ENCODE measurements at places on chromosomes 5 and 9.

GRCh38 chr5:156042726-156043125 lies 284.2 kb upstream of the SGCD start:
- DNase-seq = no peak

DNA sequence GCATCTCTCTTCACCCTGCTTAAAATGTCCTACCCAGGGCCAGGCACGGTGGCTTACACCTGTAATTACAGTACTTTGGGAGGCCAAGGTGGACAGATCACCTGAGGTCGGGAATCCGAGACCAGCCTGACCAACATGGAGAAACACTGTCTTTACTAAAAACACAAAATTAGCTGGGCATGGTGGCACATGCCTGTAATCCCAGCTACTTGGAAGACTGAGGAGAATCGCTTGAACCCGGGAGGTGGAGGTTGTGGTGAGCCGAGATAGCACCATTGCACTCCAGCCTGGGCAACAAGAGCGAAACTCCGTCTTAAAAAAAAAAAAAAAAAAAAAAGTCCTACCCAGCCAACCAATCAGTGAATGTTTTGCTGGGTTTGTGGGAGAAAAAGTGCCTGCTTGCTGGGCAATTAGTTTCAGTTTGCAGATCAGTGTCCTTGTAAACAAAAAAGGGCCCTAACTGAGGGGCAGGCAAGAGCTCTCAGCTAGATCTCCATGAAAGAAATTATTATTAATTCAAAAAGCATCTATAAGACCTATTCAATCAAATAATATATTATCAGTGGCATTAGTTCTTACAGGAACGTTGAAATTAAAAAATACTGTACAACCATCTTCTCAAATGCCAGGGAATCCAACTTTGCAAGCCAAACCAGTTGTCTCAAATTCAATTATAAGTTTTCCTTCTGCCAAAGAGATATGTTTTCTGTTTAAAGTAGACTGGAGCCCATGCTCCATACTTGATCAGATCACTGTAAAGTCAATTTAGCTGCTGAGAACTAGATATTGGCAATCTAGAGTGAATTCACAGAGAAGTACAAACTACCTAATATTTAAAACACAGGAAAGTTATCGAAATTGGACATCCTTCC lies 3.9 kb downstream of the MEGF9 start:
- no peak for DNase-seq

- no peak for DNase-seq
These were observed 38.9 kb upstream of the TLX3 start for GRCh38 chr5:171270136-171270535.

DNA sequence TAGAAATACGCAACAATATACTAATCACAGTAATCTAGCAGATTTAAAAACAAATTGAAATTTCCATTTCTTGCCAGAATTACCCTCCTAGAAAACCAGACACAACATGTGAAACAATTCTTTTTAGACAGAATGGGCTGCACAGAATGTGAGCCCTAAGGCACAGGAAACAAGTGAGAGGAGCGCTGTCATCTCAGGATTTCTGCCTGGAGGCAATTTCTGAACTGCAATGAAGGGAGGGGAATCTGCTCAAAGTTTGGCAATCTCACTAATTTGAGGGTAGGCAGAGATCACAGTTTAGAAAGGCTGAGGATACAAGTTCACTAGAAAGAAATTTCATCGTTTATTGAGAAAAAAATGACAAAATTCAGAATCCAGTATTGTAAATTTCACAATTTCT lies 70.3 kb downstream of the INIP start:
- DNase-seq = no peak

DNA sequence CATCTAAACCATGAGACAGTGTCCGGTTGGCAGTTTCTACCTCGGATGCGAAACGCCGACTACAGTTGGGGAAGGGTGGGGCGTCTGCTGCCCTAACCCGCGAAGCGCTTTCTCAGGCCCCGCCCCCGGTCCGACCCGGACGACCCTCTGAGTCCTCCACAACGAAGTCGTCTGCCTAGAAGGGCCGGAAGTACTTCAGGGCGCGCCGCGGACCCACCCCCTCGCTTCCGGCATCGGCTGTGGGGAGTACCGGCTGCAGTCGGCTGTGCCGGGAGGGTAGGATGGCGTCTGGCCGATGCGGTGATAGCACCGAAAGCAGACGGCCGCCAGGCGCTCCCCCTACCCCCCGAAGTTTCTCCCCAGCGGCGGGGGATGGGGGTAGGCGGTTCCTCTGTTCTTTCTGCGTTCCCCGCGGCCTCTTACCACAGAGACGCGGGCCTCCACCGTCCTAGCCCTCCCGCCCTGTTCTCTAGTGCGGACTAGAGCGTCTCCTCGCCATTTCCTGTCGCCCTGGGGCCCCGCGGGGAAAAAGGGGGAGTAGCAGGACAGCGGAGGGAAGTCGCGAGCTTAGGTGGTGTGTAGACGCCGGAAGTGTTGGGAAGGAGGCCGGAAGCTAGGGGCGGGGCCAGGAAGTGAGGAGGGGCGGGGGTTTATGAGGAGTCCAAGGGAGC lies at the start of gene TRIM41:
TSS of gene TRIM41 (plus strand) at position 224 of the 671 bp plus-strand sequence. CDS start 719 bp downstream, outside the sequence.
- peak; percentile 95 for DNase-seq

DNA sequence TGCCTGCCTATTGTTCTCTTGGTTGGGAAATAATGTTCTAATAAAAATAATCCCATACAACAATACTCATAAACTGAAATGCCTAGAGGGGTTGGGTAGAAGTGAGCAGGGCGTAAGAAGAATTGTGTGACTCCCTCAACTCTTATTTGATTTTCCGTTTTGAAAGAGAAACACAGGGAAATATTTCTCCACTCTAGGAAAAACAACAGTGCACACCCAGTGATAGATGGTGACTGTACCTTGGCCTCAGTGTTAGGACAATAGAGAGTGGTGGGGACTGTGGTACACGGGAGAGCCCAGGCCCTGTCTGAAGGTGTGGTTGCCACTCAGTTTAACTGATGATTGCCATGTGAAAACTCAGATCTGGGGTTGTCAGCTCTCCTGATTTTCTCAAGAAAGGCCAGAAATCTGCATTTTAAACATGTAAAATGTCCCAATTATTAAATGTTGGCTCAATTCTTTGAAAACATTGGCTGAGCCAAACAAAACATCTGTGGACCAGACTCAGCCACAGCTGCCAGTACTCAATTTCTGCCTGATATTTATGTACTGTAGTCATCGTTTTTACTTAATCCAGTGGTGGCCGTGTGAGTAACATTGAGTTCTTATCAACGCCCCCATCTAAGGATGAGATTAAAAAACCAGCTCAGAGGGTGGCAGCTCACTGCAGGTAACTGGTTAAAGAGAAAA lies 103.8 kb upstream of the ZNF618 start:
- no peak for DNase-seq

GRCh38 chr5:109318455-109319108 lies 91.2 kb downstream of the PJA2 start:
- DNase-seq = no peak

GRCh38 chr5:134846641-134846960 lies 833 bp downstream of the C5orf24 start:
- no peak for DNase-seq

DNA sequence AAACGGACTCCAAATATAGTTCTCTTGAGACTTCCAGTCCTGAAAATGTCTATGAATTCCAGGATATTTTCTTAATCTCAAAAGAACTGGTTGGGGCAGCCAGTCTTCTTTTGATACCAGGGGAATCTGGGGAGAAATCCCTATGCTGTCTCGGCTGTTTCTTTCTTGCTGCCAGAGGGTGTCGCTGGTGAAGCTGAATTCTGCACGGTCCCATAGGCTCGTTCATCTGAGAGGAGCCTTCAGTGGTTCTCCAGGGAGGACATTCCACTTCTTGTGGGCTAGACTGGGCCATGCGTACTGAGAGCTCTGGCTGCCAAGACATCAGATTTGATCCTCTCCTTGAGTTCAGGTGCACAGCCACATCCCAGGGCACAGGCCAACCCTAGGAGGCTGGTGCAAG lies 155.0 kb upstream of the CLINT1 start:
- DNase-seq = no peak

- no peak for DNase-seq
These were observed 513 bp upstream of the RNF180 start for GRCh38 chr5:64165160-64165499.

- DNase-seq = no peak
These were observed 7.7 kb downstream of the FGFR4 start for GRCh38 chr5:177094224-177095087.

DNA sequence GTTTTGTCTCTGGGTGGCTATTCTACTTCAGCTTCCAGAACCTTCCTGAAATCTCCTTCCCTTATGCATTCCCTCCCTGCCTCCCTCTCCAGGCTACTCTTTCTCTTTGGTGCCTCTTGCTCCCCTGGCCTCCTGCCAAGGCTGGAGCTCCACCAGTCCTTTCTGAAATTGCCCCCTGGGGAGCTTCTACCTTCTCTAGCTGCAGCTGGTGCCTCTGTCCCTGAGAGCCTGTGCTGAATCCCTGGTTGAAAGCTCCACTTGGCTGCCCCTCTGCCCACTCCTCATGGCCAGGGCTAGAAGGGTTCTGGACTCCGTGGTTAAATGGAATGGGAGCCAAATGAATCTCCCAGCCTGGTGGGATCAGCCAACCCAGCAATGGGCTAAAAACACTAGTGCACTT lies 80.1 kb downstream of the COL15A1 start:
- no peak for DNase-seq

GRCh38 chr9:117779760-117780159 lies 75.6 kb downstream of the TLR4 start:
- DNase-seq = no peak

- DNase-seq = no peak
These were observed 1.9 kb downstream of the MOB3B start for GRCh38 chr9:27527702-27528075.

DNA sequence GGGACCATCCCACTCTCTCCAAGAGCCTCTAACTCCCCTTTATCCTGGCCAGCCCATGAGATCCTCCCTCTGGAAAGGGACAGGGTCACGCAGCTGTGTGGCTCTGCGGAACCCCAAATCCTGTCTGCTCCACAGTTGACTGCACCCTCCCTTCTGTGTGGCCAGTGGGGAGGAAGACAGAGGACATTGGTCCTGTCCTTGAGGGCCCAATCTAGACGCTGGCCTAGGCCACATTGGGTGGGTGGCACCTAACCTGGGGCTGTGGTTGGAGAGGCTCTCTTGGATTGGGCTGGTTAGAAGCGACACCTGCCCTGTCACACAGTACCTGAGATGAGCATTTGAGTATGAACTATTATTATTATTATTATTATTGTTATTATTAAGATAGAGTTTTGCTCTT lies 12.6 kb upstream of the NXNL2 start:
- no peak for DNase-seq

- no peak for DNase-seq
These were observed 36.7 kb upstream of the SLC36A2 start for GRCh38 chr5:151384106-151384505.

DNA sequence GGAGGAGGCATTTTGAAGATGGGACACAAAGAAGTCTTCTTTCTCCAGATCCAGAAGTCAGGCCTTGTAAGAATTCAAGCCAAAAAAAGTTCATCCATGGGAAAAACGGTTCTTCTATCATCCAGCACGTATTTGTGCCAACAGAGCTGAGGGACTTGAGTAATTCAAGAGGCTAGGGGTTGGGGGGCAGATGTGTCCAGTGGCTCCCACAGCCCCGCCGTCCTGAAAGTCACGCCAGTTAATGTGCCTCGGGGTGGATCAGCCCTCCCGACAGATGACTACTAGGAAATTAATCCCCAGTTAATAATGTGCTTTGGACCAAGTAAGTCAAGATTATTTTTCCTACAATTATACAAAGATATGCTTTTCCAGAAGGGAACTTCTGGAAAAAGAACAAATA lies 23.4 kb downstream of the NREP start:
- DNase-seq = no peak

- no peak for DNase-seq
These were observed 126.1 kb upstream of the TBC1D2 start for GRCh38 chr9:98381311-98382103.

- DNase-seq = no peak
These were observed 389.2 kb upstream of the NUDT12 start for GRCh38 chr5:103951776-103952175.

DNA sequence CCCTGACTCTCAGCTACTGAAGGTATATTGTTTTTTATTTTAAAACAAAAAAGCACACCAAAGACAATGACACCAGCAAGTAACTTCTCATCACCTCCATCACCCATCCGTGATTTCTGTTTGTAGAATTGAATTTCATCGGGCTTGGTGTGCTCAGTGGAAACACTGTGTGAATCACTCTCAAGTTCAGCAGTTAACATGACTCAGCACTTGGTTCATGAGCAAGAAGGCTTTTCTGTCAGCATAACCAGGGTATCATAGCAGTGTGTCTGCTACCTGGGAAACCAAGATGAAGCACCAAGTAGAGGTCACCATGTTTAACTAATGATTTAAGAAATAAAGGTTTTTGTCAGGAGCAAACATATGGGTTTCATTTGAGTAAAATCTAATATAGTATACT lies 123.7 kb downstream of the INSYN2B start:
- DNase-seq = no peak

DNA sequence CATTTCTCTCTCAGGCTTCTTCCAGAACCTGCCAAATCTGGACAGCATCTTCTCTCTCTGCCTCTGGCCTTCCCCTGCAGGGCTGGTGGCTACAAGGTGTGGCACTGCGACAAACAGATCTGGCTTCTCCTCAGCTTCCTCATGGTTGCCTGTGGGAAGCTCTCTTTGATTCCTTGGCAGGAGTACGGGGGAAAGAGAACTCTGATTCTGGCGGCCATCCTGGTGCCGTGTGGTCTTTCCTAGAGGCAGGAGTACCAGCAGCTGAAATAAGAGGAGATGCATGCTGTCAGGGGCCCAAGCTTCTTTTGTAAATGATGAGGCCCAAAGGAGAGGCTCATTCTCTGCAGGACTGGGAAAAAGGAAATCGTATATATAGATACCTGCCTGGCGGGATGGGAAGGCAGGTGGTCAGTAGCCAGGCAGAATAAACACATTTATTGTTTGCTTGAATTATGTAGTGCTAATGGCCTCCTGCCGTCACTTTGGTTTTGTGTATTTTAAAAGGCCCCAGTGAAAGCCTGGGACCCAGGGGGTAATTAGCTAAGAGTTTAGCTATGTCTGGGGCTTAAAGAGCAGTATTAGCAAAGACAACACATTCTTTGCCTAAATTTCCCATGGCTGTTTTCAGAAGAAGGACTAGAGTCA lies at the start of gene CER1:
TSS of gene CER1 (minus strand) at position 343 of the 645 bp plus-strand sequence. CDS start at position 282, 61 bp downstream.
- no peak for DNase-seq

GRCh38 chr5:60263346-60263745 lies 369.8 kb upstream of the PDE4D start:
- no peak for DNase-seq

- peak; percentile 32 for DNase-seq
These were observed 9.3 kb upstream of the TEX48 start for GRCh38 chr9:114691046-114691955.

DNA sequence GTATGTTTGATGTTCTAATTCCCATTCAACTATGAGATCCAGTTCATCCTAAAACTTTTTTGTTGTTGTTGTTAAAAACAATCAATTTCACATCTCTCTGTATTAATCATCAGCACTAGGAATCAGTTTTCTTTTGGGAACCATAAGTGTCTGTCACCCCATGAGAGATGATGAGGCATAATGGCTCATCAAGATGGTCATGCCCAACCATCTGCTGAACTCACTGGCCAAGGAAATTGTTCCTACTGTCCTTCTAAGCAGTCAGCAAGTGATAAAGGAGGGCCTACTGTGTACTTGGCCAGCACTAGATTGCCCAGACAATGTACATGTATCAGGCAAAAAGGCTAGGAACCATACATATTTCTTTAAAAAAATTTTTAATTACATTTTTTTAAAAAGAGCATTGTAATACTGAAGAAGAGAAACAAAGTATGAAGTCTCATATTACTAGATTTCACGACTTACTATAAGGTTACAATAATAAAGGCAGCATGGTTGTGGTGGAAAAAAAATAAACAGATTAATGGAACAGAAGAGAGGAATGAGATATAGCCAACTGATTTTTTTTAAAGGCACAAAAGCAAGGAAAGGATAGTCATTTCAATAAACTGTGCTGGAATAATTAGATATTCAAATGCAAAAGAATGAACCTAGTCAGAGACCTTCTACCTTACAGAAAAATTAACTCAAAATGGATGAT lies 458.3 kb downstream of the SPOCK1 start:
- no peak for DNase-seq

All from effector CD4-positive, alpha-beta T cell (primary cell).